ENCODE measurements at places on chromosomes 4 and X.

- no peak for DNase-seq
These were observed 658 bp downstream of the SH3TC1 start for GRCh38 chr4:8199594-8200301.

DNA sequence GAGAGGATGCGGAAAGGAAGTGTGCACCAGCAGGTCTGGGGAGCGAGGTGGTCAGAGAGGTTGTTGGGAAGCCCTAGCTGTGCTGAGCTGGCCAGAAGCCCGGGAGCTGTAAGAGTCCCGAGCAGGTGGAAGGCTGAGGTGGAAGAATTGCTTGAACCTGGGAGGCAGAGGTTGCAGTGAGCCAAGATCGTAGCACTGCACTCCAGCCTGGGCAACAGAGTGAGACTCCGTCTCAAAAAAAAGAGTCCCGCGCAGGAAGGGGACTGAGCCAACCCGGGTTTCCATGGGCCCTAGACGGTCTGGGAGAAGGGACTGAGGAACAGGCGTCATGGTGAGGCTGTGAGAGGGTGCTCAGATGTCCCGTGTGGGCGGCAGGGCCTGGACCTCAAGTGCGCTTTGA is 12.7 kb upstream of the FGFR3 start:
- DNase-seq = no peak

DNA sequence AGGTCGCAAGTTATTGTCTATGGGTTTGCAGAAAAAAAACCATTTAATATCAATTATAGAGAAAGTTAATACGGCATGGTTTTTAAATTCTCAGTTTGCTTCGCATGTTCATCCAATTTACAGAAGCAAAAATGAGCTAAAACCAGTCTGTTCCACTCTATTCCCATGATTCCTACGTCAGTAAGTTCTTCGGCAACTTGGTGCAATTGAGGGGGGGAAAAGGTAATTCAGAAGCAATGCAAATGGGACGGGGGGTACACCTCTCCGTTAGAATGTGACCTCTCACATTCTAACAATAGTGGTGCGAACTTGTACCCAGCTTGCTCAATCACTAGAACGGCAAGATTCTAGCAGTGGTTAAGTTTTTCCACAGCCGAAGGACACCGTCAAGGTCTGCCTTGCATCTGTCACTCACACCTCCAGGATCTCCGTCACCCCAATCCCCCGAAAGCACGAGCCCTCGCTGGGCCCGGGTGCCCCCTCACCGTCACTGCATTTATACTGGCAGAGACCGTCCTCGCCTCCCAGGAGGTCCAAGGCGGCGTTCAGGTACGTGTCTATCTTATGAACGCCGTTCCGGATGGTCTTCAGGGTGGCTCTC is 653 bp downstream of the PLA2G12A start:
- DNase-seq = no peak

DNA sequence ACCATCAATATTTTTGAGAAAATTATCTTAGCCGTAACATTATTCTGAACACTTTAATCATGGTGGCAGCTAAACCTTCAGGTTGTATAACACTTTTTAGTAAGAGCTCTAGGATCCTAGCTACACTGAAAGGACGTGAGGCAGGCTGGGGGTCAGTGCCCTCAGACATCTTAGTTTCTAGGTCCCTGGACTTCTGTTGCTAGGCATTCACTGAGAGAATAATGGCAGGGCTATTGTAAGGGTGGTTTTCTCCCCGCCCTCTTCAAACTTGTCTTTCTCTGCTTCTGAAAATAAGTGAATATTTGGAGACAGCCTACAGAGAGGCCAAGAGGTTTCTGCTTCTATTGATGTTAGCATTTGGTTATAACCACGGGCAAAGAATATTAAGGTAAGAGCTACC is 15.4 kb upstream of the MMRN1 start:
- no peak for DNase-seq

DNA sequence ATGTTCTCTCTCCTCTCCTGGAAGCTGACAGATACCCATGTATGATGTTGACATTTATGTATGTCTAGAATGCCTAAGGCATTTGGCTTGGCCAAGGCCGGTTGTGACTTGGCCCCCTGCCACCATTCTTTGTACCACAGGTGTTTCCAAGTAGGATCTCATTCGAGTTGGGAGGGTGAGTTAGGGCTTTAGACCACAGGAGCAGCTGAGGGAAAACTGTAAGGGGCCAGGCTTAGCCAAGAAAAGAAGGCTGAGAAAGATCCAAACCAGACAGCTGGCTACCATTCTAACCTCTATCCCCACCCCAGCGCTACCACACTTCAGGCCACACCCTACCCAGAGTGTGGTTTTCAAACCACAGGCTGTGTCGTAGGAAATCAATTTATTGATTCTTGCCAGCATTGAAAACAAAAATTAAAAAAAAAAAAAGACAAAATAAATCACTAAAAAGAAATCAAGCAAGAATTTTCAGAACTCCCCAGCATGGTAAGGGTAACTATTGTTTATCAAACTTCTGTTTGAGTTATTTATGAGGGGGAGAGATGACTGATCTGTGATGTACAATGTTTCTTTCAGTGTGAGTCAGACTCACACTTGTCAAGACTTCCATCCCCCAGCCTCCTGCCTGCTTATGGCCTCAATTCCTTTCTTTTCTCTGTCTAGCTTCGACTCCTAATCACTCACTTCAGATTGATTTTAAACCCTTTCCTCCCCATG is 9.9 kb downstream of the TMSB4X start:
- peak; percentile 30 for DNase-seq

DNA sequence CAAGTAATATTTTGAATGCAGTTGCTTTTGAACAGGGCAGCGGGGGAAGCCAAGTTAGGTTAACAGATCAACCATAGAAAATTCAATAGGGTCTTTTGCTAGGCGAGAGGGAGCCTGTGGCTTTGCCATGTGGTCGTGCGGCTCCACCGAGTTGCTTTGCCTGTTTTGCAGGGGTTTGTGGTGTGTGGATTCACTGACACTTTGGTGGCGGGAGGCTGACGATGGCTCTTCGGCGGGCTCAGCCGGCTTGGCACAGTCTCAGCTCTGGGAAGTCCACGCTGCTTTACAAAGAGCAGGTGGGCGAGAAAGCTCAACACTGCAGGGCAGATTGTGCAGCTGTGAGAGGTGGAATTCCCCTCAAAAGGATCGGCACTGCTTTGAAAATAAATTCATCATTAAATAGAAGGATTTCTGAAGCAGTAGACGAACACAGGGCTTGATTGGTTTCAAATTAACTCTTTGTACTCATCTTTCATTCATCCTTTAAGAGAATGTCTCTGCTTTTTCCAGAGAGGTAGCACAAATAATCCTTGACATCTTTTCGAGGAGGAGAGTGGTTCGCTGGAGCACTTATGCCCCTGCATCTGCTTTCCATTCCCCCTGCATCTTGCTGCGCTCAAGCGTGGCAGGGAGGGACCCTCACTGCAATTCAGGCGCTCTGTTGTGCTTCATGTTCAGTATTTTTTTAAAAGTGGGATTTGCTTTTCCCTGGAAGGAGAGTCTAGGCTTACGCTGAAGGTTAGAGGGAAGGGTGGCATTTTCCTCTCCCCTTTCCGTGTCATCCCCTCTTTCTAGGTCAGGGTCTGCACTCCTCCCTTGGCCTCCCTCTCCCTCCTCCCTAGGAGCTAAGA is 201.8 kb upstream of the LEF1 start:
- no peak for DNase-seq

GRCh38 chr4:169132561-169133305 is 122.7 kb upstream of the CBR4 start:
- no peak for DNase-seq

- DNase-seq = no peak
These were observed 46.9 kb upstream of the TLR2 start for GRCh38 chr4:153637201-153637600.

DNA sequence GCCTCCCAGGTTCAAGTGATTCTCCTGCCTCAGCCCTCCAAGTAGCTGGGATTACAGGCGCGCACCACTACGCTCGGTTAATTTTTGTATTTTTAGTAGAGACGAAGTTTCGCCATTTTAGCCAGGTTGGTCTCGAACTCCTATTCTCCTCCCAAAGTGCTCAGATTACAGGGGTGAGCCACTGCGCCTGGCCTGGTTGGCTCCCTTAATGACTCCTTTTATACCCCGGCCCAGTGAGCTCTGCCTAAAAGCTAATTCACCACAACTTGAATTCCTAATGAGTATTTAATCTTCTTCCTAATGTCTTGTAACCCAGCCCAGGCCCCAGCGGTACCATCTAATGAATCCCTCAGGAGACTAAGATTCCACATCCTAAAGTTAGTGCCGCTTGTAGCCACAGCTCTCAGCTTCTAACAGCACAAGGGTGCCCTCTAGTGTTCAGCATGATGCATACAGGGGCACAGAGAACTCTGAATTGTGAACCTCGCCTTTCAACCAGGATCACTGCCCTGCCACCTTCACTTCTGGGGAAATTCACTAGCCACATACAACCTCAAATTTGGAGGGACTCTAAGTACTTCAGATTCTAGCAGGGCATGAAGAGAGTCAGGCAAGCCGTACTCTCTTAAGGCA is 89.5 kb downstream of the OR13H1 start:
- peak; percentile 25 for DNase-seq

DNA sequence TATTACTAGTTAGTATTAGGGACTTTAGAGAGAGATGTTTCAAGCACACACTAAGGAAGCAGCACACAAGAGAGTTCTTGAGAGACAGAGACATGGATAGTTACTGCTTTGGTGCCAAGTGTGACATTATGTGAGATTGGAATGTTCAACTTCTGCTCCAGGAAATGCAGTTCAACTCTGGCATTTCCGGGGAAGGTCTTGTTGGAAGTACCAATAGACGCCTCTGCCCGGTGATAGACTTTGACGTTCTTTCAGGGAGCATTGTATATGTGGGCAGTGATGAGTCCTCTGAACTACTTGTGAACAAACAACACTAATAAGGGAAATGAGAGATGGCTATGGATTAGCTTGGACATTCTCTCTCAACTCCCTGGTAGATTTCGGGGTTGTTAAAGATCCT is 638.1 kb upstream of the BOD1L1 start:
- no peak for DNase-seq

DNA sequence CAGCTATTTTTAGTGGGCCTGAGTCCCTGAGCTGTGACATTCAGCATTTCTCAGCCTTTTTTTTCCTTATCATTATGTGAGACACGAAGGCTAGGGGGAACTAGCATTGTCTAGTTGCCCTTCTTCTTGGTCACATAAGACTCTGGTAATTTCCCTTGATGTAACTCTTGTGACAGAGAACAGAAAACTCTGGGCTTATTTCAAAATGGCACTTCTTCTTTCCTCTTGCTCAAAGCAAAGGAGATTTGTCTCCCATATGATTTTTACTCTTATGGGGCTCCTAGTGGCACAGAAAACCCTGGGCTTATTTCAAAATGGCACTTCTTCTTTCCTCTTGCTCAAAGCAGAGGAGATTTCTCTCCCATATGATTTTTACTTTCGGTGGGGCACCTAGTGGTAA is 14.7 kb downstream of the ATXN3L start:
- no peak for DNase-seq

DNA sequence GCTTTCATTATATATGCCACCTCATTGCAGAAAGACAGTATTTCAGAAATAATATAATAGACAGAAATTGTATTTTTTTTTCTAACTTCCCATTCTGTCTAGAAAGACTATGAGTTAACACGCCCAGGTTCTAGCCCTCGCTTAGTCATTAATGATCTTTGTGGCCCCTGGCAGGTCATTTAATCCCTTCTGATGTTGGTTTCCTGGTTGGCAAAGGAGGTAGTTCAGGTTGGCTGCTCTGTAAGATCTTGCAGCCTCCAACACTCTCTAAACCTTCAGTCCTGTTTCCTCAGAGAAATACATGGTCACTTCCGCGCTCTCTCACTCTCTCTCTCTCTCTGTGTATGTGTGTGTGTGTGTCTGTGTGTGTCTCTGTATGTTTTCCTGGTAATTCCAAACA is 156.3 kb upstream of the NOCT start:
- peak; percentile 76 for DNase-seq

GRCh38 chr4:25861280-25861950 is 1.4 kb downstream of the SEL1L3 start:
- no peak for DNase-seq

- DNase-seq = no peak
These were observed 96.4 kb upstream of the PSAPL1 start for GRCh38 chr4:7530932-7531639.

DNA sequence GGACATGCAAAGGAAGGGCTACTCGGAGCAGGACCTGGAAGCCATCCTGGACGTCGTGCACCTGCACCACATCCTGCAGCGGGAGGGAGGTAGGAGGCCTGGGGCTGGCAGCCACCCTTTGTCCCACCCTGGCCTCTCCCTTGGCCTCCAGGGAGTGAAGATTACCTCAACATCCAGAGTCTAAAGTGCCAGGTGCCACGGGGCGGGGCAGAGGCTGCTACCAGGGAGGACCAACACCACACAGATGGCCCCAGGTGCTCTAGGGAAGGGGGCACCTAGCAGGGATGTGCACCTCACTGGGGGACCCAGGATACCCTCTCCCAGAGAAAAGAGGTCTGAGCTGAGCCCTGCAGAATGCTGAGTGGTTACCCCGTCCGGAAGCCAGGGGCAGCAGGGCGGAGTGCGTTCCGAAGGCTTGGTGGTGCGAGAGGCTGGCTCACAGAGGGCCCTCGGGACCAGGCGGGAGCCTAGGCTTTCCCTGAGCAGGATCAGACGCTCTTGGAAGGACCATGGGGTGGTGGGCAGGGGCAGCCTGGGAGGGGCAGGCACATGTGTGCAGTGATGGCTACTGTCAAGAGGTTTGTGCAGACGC is 16.1 kb downstream of the ABCD1 start:
- no peak for DNase-seq

- no peak for DNase-seq
These were observed 325.3 kb upstream of the RASGEF1B start for GRCh38 chr4:81796790-81797528.

- DNase-seq = no peak
These were observed 32.8 kb downstream of the TMEM131L start for GRCh38 chr4:153499005-153499404.

DNA sequence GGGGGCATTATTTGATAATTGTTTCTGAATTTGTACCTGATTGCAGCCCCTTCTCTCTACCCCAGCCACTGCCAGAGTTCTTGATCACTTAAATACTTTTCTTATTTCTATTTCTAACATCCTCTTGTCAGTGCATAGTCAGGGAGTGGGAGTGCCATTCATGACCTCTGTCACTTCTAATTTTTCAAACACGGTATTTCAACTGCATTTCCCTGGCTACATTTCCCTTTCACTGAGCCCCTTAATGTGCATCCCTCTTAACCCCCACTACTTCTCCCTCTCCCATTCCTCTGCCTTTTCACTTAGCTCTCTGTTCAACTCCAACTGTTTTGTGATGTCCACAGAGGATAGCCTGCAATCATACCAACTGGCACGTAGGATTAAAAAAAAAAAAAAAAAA is 128.3 kb upstream of the NAP1L5 start:
- no peak for DNase-seq

- no peak for DNase-seq
These were observed 113.0 kb upstream of the DCLK2 start for GRCh38 chr4:149965206-149965605.

DNA sequence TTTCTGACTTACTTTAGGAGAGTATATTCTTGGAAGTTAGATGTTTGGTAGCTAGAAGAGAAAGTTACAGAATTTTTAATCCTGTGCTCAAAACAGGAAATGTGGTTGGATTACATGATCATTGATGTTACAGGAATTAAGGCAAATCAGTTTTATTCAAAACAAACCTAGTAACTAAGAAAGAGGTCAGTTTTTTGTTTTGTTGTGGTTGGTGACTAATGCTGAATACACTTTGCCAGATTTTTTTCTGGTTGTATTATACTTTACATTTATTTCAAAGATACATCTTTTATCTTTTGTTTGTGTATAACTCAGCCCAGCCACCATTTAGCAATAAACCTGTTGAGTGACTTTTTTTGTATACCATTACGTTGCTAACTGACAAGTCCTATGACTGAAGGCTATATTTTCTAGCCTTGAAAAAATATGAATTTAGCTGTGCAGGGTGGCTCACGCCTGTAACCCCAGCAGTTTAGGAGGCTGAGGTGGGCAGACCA is 116.7 kb downstream of the KLHL8 start:
- peak; percentile 87 for DNase-seq

GRCh38 chrX:138127314-138127713 is 561.4 kb downstream of the ZIC3 start:
- DNase-seq = no peak

Measured in kidney glomerular epithelial cell (primary cell).